Activated CD8-positive, alpha-beta memory T cell treated with anti-CD3 and anti-CD28 coated beads, Interleukin-2, amount 50 U/mL, for 48 hours (primary cell): ENCODE measurements at places on chromosomes 2 and 18.
A peak's percentile ranks its signal among the peaks of the same experiment; 100 is the strongest.

GRCh38 chr18:9764011-9764481 is 55.9 kb downstream of the RAB31 start:
- no peak for DNase-seq

DNA sequence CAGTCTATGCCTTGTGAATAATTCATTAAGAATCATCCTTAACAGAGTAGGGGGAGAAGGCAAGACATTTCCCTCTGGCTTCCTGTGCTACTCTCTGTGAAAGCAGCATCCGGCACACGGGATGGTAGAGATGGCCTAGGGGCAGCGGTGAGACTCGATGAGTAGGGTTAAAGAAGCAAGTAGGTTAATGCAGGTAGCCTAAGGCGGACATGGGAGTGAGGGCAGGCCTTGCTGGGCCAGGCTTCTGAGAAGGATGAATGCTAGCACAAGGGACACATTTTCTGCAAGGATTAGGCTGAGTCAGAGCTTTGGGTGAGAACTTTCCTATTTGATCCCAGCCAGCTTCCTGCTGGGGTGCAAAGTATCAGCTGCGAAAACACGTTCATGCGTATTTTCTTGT is 80.8 kb downstream of the NXPH2 start:
- no peak for DNase-seq

- no peak for DNase-seq
Observed at GRCh38 chr18:55361492-55362250, 226.3 kb downstream of the TCF4 start.

GRCh38 chr18:3468833-3469232 is 18.9 kb downstream of the TGIF1 start:
- no peak for DNase-seq

GRCh38 chr2:61420991-61421544 is 49.8 kb downstream of the USP34 start:
- DNase-seq: no peak

- DNase-seq: no peak
Observed at GRCh38 chr2:218577482-218578220, 9.0 kb downstream of the CNOT9 start.

DNA sequence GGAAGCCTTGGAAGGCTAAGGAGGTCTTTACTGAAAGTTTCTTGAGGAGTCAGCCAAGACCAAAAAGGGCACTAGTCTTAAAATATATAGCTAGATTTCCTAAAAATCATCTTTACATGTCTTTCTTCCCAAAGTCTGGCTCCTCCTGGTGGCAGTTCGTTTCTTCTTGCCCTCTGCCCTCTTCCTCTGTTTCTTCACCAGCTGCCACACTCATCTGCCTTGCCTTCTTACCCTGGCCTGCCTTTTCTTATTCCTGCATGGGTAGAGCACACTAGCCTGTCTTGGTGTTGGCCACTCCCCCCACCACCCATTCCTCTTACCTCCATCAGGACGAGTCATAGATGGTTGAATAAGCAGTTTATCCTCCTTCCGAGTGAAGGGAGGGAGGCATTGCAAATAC is 129.8 kb downstream of the RAPGEF4 start:
- no peak for DNase-seq

- DNase-seq: no peak
Observed at GRCh38 chr2:143088388-143088787, 40.8 kb upstream of the ARHGAP15 start.

DNA sequence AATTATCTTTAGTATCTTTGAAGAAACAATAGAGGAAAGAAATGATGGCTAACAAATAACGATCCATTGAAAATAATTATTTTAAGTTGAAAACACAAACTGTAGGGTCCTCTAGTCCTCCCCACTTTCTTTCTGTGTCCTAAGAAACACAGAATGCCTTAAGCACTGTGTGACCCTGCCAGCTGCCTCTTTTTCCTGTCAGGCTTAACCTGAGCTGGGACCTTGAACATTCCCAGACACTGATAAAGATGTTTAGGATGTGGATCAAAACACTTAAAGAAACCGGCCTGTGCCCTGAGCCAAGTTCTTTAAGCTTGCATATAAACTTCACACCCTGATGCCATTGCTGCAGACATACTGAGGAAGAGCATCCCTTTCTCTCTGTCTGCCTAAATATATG is 755.4 kb upstream of the VRK2 start:
- DNase-seq: no peak

GRCh38 chr18:43563780-43564179 is 286.5 kb upstream of the SYT4 start:
- no peak for DNase-seq

- no peak for DNase-seq
Observed at GRCh38 chr18:61954096-61954746, 61.4 kb upstream of the RNF152 start.

DNA sequence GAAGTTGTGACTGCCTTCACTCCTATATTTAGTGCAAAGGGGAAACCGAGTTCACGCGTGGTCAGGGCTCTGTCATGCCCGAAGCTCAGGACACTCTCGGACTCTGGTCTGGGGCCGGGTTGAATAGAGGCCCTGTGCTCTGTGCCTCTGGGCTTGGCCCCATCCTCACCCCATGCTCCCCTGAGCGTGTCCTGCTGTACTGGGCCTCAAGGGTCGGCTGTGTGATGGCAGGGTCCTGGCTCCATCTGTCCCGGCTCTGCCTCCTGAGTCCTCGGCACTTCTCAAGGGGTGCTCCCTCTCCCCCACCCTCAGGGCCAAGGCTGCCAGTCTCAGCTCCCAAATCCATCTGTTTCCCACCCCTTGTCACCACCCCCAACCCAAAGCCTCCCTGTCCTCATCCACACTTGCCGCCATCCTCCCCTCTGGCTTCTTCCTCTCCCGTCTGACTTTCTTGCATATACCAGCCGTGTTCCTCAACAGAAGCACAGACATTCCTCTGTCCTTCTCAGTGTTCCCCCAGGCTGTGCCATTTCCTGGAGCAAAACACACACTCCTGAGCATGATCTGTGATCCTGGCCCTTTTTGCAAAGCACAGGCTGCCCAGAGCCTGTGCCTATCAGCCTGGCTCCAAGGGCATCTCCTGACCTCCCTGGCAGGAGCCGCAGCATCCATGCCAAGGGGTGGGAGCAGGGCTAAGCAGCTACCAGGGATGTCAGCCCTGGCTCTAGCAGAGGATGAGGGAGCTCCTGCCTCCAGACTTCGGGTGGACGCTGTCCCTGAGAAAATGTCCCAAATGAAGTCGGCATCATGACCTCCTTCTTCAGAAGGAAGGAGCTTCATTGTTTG is 64.2 kb upstream of the OTOS start:
- DNase-seq: no peak

GRCh38 chr2:233470011-233470687 is 96.4 kb downstream of the USP40 start:
- DNase-seq: peak; percentile 41

GRCh38 chr18:10591896-10592295 is 66.1 kb downstream of the NAPG start:
- no peak for DNase-seq

DNA sequence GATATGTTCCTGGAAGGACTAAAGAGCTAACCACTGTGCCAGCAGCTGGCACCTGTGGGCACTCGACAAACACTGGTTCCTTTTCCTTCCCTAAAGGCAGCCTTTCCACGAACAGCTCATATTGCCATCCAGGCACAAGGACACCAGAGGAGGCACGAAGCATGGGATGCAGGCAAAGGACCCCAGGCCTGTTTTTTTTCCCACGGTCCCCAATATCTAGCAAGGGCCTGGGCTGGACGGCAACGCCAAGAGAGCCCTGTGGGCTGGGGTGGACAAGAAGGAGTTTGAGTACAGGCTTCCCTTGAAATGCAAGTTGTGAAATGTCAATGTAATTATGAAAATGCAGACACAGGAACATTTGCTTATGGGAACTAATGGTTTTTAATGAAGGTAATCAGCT is 135.9 kb downstream of the CYP26B1 start:
- no peak for DNase-seq

GRCh38 chr18:75923169-75923568 is 495.7 kb upstream of the SMIM21 start:
- DNase-seq: no peak

- DNase-seq: no peak
Observed at GRCh38 chr2:58197894-58198293, 43.2 kb downstream of the FANCL start.

- DNase-seq: no peak
Observed at GRCh38 chr2:64562148-64562784, 38.1 kb downstream of the AFTPH start.

DNA sequence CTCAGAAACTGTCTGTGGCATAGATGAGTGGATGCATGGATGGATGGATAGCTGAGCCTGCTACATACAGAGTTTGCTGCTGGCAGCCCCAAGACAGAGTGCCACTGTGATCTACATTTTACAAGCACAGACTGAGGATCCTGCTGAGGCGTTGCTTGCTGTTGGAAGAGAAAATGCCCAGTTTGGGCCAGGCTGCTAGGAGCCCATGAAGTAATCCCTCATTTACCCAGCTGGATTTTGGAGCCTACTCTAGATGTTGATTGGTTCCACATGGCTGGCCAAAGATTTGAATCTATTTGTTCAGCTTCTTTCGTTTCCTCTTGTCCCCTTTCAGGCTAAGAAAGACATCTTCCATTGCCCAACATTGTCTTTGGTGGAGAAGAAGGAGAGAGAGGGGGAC is 261.3 kb downstream of the CLIP4 start:
- no peak for DNase-seq

DNA sequence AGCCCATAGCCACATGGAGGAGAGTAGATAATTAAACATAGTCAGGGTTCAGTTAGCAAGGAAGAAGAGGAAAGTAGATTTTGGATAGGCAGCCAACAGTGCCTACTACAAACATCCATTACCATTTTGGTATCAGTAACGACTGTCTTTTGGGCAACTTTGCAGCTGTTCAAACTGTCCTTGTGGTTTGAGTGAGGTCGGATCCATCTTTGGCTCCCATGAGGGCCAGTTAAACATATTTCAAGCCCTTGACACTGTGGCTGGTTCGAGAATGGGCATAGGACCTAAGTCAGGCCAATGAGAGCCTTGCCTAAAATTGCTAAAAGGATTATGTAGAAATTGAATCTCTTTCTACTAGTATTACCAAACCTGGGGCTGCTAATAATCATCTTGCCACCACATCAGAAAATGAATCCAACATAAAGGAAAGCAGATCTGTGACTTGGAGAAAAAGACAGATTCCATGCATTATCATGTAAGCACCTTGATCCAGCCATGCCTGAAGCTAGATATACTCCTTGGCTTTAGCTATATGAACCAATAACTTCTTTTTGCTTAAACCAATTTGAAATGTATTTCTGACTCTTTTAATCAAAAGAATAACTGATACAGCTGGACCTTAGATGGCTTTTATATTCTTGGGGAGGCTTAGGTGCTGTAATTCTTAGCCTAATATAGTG is 75.0 kb upstream of the STAM2 start:
- no peak for DNase-seq

DNA sequence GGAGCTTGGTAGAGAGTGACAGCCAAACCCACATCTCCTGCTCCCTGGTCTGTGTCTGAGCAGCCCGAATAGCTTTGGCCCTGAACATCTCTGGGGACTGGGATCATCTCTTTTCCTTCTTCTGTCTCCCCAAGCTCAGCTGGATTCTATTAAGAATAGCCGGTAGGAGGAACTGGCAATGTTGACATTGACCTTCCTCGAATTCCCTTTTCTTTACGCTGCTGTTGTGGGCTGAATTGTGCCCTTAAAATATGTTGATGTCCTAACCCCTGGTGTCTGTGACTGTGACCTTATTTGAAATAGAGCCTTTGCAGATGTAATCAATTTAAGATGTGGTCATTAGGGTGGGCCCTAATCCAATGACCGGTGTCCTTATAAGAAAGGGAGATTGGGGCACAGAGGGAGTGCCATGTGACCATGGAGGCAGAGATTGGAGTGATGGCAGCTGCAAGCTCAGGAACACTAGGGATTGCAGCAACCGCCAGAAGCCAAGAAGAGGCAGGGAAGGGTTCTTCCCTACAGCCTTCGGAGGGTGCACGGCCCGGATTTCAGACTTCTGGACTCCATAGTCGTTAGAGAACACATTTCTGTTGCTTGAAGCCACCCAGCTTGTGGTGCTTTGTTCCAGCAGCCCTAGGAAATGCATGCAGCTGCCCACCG is 5.8 kb upstream of the SFTPB start:
- no peak for DNase-seq

DNA sequence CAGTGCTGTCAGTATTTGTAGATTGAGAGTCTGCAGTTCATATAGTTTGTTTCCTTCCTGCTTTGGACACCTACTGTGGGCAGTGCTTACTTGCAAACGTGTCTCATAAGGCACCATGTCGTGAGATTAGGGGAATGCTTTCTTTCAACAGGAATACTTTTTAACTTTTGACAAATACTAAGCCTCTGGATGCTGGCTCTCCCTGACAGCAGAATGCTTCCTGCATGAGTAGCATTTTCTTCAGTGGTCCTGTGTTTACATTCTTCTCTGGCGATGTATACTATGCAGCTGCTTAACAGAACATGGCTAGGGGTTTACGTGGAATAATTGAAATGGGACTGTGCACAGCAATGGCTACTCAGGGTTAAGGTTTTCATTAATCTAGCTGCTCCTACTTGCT is 807.5 kb downstream of the MBD2 start:
- DNase-seq: no peak

- no peak for DNase-seq
Observed at GRCh38 chr2:212345966-212346365, 192.6 kb downstream of the ERBB4 start.

- DNase-seq: no peak
Observed at GRCh38 chr2:222976521-222977061, 75.4 kb upstream of the KCNE4 start.

DNA sequence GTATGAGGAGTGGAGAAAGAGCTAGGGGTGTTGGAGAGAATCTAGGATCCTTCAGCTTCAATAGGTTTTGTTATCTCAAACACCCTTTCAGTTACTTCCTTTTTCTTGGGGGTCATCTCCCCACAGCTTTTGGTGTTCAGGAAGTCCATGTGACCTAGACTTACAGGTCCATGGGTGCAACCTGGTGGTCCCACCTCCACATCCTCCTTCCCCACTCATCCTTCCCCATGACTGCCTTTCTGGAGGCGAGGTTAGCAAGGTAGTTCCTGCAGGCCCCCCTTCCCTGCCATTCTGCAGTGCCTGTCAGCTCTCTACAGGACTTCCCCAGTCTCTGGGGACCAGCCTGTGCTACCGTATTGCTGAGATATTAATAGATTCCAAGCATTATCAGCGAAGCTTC is 107.6 kb downstream of the TMEM17 start:
- DNase-seq: no peak

DNA sequence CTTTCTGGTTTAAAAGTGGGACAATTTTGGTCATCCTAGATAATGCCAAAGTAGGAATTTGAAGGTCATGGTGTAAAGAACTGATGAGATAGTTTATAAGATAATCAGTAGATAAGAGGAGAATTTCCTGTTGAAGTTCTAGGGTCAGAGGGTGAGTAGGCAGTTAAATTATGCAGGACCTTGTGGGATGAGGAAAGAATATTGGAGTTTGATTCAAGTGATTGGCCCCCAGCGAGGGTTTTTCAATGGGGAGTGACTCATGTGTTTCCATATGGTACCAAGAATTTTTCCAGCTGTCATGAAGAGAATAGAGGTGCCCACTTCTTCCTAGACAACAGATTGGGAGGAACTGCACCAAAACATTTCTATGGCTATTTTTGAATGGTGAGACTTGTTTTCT is 940.2 kb upstream of the ZEB2 start:
- no peak for DNase-seq
